ENCODE measurements at places on chromosomes 2 and 18.

GRCh38 chr2:187528042-187528441, 26.2 kb downstream of the TFPI start:
- no peak for DNase-seq

GRCh38 chr2:98924038-98924830, 11.8 kb downstream of the CRACDL start:
- no peak for DNase-seq

GRCh38 chr2:178205853-178206521, 11.7 kb downstream of the OSBPL6 start:
- no peak for DNase-seq

DNA sequence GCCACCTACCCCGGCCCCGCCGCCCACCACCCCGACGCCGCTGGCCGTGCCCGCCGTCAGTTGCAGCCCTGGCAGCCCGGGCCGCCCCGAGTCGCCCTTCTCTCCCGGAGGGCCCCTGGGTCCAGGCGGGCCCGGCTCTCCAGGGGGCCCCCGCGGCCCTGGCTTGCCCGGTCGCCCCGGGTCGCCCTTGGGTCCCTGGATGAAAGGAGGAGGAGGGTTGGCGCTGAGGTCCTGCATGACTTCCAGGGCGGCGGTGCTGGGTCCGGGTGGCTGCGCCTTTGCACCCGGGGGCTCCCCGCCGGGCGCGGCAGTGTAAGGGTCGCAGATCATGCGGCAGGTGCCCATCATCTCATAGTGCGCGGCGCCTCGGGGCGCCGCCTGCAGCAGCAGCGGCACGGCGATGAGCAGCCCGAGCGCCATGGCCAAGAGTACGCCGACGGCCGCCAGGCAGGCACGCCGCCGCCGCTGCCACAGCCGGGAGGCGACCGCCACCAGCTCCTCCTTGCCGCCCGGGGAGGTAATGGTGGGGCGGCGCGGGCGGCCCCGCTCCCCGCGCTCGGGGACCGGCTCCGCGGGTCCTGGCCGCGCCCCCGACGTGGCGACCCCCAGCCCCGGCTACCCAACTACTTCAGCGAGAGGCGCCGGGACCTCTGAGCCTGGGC, 570 bp downstream of the C1QL2 start:
- DNase-seq, result no peak

DNA sequence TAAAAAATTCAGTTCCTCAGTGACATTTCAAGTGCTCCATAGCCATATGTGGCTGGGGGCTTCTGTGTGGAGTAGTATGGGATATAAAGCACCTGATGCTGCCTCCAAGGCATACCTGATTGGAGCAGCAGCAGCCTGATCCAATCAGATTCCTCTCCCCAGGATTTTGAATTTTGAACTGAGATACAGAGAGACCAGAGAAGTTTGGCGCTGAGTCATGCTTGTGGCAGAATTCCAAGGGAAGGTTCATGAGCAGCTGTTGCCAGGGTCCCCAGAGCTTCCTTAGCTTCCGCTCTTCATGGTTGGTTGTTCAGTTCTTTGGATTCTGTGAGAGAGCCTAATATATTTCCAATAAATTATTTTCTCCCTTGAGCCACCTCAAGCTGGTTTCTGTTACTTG, 29.0 kb upstream of the CFAP36 start:
- no peak for DNase-seq

DNA sequence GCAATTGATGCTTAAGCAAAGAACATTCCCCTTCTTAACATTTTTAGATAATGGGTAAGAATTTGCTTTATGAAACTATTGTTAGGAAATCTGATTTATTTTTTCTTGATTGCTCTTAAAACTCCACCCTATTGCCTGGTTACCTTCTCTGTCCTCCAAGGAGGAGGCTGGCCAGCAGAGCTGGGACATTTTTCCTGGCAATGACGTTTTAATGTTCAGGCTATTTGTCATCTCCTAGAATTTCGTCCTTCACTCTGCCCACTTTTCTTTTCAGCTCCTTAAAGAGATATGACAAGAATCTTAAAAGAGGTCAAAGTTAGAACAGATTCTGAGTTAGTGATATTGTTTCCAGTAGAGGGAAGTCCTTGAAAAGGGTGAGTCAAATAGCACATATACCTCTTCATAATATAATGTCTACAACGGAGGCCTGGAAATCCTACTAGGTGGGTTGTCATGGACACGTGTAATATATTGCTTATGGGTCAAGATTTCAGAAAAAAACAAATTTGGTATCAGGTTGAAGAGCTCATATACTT, 141.0 kb downstream of the CMPK2 start:
- DNase-seq, result no peak

- no peak for DNase-seq
Observed at GRCh38 chr2:14978845-14979244, 346.3 kb downstream of the LRATD1 start.

- no peak for DNase-seq
Observed at GRCh38 chr2:115552726-115553125, 1110.3 kb downstream of the DPP10 start.

Data from stimulated activated CD8-positive, alpha-beta memory T cell treated with anti-CD3 and anti-CD28 coated beads, Interleukin-2, amount 100 ng/mL, for 48 hours (primary cell).